ENCODE measurements at places on chromosomes 16 and 17. TPM values are rescaled to one million over a fixed set of nuclear protein-coding genes. Genes with fewer than 3 reads are reported as not detected.

KCNH6 gene
- total RNA-seq, result not detected

MT1F gene
- total RNA-seq, result 9.3 TPM

EMP2 gene
- total RNA-seq, result 0.30 TPM

PRR35 gene
- total RNA-seq, result not detected

HOXB1 gene
- not detected for total RNA-seq

All from T-cell (primary cell).